Stimulated activated CD8-positive, alpha-beta memory T cell treated with anti-CD3 and anti-CD28 coated beads, Interleukin-12 subunit alpha, Interleukin-12 subunit beta, amount 100 ng/mL, for 1 hour (primary cell): ENCODE measurements at places on chromosomes 12 and 14.

GRCh38 chr14:100962494-100962893 lies 59.0 kb upstream of the RTL1 start:
- DNase-seq = no peak

- no peak for DNase-seq
Observed at GRCh38 chr12:125185311-125185739, 120.1 kb downstream of the AACS start.

GRCh38 chr14:63454863-63455622 lies 88.1 kb downstream of the PPP2R5E start:
- DNase-seq = no peak

GRCh38 chr14:71117839-71118743 lies 210.8 kb downstream of the PCNX1 start:
- no peak for DNase-seq
